AG04450 (cell line): ENCODE measurements at places on chromosomes 2 and 18.

DNA sequence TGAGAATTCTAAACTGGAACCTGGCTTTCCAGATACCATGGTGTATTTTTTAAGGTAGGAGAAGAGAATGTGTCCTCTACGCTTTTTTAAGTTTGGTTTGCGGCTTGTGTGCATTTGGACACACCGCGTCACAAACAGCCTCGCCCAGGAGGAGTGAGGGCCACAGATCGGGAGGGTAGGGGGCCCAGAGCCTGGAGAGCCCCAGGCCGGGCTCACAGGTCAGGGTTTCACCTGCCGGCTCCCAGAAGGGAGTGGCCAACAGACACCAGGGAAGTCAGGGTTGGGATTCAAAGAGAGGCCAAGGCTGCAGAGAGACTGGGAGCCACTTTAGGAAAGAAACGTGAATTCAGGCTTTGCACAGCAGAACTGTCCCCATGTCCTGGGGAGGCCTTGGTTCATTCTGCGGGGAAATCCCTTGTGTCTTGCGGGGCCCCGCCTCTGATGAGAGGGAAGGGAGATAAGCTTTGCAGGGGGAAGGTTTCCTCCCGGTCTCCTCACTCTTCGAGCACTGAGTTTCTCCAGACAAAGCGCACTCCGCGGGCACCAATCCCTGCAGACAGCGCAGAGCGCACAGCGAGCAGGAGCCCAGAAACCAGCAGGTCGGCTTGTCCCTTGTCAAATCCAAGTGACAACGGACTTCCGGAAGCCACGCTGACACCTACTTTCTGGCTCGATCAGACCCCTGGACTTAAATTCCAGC, 2.0 kb upstream of the TUBB6 start:
- DNase-seq, result no peak

GRCh38 chr18:50654658-50655550, 95.0 kb downstream of the MAPK4 start:
- DNase-seq, result no peak

GRCh38 chr2:162041485-162041884, 32.5 kb downstream of the DPP4 start:
- DNase-seq, result no peak

- DNase-seq, result no peak
Measured at GRCh38 chr2:110958346-110959119, 162.2 kb upstream of the BCL2L11 start.

DNA sequence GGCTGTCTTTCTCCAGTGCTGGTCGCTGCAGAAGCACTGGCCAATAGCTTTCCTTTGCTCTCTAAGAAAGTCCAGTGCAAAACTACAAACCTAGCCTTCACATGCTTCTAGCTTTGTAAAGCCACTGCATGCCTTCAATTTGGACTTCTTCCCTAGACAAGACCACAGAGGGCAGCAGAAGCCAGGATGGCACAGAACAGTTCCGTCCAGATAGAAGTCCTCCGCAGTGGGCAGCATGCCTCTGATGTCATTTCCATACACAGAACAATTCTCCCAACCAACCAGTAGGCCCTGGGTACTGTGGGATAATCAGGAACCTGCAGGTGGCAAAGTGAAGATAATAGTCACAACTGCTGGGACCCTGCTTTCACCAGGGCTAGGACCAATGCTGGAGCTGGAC, 3.3 kb downstream of the ST6GAL2 start:
- DNase-seq, result no peak

DNA sequence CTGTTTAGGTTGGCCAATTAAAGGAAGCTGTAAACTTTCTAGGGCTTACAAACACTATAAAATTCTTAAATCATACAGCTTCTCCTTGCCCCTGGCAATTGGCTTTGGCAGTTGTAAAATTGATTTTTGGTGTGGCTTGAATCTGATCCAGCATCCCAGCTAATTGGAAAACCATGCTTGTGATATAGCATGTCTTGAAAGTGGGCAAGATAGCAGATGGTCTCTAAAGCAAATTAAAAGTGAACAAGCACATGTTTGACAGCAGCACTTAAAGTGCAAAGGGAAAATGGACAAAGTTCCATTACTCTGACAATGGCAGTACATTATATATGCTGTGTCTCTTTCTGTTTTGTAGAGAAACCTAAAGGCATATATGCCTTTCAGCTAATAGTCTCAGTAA, 302.9 kb upstream of the NXPH2 start:
- DNase-seq, result no peak

GRCh38 chr2:226073496-226074160, 674.1 kb downstream of the NYAP2 start:
- DNase-seq, result no peak

DNA sequence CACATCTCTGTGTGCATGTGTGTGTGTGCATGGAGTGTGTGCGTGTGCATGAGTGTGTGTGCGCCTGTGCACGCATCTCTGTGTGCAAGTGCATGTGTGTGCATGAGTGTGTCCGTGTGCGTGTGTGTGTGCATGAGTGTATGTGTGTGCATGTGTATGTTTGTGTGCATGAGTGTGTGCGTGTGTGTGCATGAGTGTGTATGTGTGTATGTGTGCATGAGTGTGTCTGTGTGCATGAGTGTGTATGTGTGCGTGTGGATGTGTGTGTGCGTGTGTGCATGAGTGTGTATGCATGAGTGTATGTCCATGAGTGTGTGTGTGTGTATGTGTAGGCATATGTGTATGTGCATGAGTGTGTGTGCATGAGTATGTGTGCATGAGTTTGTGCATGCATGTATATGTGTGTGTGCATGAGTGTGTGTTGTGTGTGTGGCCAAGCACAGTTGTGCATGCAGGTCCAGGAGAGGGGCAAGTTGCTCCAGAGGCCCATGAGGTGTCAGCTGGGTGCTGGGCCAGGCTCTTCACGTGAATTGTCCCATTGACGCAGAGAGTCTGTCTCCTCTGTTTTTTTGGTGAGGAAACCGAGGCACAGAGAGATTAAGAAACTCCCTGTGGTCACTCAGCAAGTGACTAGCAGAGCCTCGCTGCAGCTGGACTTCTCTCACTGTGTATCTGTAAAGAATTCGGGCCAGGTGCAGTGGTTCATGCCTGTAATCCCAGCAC, 75.5 kb downstream of the ASB1 start:
- no peak for DNase-seq

GRCh38 chr2:68577183-68577582, 66.2 kb upstream of the PROKR1 start:
- DNase-seq, result no peak

DNA sequence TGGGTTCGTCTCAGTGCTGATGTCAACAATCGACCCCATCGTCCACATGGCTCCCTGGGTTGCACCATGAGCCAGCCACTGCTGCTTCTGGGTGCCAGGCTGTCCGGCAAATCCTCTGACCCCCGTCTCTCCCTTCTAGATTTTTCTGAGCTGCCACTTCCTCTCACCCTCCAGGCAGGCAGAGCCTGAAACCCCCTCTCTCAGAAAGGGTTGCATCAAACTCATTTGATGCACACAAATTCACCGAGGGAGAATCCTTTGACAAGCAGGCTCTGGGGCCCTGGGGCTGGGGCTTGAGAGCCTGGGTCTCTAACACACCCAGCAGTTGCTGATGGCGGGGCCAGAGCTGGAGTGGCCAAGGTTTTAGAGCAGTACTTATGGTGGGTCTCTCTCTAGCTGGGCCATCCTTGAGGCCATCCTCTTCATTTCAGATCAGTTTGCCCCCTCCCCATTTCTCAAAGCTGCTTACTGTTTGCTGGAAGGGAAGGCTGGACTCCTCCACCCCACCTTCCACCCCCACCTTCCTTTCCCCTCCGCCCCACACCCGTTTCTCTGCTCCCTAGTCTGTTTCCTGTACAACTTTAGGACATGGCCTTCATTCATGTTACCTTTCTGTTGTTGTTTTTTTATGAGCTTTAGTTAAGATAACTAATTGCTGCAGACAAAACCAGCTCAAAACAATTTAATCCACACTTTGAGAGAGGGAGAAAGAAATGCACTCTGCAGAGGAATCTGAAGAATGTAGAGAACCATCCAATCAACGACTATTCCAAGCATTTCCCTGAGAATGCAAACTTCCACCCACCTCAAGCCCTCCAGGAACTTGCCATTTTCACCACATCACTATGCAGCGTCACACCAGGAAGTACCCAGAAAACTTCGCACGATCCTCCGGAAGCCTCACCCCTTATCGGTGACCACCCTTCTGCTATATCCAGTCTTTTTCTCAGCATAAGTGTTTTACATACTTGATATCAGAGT, 69.5 kb downstream of the ARL4C start:
- peak; percentile 70 for DNase-seq

DNA sequence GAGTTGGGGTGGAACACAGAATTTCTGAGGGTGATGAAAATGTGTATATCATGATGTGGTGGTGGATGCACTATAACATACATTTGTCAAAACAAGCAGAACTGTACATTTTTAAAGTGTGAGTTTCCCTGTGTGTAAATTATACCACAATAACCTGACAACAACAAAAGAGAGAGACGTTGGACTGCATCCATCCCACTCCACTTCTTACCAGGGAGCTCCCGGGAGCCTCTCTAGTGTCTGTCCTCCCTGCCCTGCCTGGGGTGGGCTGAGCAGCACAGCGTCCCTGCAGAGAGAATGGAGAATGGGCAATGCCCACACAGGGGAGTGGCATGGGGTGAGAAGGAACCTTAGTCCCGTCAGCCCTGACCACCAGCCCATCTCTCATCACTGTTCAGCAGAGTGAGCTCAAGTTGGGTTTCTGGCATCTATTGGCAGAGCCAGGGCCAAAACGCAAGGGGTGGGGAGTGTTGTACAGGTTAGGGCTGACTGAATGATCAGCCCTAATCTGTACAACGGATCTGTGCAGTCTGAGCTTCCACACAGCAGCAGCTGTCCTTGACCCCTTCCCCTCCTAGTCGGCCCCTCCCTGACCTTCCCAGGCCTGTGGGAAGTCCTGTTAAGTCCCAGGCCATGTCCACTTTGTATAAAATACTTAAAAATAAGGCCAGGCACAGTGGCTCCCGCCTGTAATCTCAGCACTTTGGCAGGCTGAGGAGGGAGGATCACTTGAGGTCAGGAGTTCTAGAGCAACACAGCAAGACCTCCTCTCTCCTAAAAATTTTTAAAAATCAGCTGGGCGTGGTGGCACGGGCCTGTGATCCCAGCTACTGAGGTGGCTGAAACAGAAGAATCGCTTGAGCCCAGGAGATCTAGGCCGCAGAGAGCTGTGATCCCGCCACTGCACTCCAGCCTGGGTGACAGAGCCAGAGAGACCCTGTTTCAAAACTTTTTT, 3.3 kb upstream of the PROC start:
- no peak for DNase-seq

DNA sequence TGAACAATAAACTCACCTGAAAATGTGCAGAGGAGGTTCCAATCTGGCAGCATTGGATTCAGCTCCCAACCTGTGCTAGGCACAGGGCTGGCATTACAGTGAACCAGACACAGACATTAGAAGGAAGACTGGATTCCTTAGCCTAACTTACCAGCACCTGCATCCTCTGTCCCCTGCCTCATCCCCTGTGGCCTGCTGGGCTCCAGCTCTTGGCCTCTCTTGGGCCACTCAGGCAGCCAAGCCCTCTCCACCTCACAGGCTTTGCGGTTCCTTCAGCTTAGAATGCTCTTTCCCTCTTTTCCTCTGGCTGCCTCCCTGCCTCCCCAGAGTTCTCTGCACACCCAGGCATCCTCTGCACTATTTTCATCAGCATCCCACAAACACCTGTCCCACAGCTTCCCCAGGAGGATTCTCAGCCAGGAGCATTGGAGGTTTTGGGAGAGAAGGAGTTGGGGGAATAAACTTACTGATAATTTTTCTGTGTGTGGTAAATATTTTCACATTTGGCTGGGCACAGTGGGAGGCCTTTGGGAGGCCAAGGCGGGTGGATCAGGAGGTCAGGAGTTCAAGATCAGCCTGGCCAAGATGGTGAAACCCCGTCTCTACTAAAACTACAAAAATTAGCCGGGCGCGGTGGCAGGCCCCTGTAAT, 132.0 kb downstream of the INHBB start:
- no peak for DNase-seq

DNA sequence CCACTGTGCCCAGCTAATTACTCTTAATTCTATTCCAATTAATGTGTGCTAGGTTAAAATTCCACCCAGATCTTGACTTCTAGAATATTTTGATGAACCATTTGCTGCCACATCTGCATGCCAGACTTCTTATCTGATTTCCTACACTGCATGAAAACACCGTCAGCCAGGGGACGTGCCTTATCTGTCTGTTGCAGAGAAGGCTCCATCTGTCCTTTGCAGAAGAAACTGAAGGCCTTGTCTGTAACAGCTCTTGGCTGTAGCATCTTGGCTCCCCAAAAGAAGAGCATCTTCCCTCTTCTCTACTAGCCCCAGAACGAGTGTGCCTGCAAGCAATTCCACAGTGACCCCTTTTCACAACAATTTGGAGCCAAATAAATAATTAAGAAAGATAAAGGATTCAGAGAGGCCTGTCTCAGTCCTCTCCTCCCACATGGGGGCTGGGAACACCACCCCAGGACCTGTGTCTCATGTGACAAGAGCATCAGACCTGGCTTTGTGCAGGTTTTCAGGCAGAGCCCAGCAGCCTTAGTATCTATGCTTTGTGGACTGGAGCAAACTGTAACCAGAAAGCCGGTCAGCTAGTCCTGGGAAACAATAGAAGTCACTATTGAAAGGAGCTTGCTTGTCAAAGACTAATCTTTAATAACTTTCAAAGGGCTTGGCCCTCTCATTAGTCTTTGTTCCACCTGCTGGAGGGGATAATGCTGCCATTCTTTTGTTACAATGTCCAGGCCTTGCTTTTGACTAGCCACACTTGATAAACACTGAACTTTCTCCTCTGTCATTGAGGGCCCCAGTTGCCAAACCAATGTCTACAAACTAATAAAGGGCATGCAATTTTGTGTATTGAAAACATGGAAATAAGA, 84.0 kb upstream of the NEUROD1 start:
- no peak for DNase-seq

DNA sequence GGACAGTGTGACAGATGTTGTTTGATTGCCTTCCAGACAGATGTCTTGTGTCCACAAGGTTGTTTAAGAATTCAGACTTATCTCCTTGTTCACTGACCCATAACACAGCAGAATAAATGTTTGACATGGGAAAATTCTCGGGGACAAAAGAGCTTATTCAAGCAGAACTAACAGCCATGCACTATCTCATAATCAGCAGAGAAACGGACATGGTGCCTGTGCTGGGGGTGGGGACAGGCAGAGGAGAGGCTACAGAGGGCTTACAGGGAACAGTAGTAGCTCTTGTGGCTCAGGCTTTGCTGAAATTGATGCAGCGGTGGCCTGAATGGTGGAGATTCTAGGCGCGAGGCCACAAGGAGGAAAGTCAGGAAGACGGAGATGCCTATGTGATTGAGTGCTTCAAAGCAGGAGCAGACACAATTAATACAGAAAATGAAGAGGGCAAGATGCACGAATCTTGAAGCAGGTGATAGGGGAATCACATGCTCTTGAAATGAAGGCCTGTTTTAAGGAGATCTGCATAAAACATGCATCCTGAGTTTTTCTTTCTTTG, 62.0 kb upstream of the CAB39 start:
- DNase-seq, result no peak
